Kasumi-1 (cell line): ENCODE measurements at places on chromosomes 6 and 20.

- no peak for DNase-seq
Measured at GRCh38 chr6:3296537-3296936, 37.8 kb downstream of the PSMG4 start.

GRCh38 chr6:118370722-118371121, 177.4 kb upstream of the PLN start:
- no peak for DNase-seq

- no peak for DNase-seq
Measured at GRCh38 chr6:129312880-129313279, 397.1 kb downstream of the ARHGAP18 start.

- peak; percentile 79 for DNase-seq
Measured at GRCh38 chr6:14660806-14661579, 543.4 kb downstream of the CD83 start.

DNA sequence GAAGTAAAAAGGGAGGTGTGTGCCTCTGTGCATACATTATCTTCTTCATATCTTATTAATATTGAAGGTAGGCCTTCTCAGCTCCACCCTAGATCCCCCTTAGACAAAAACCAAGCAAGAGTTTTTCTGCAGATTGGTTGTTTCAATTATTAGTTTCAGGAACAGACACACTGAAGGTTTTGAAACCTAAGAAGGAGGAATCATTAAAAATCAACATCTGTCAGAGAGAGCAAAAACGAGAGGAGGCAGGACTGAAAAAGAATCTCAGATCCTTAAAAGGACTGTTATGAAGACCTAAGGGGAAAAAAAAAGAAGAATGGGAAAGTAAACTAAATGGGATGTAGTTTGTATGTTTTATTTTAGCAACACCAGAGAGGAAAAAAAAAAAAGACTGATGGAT, 560.8 kb upstream of the JAG1 start:
- no peak for DNase-seq

DNA sequence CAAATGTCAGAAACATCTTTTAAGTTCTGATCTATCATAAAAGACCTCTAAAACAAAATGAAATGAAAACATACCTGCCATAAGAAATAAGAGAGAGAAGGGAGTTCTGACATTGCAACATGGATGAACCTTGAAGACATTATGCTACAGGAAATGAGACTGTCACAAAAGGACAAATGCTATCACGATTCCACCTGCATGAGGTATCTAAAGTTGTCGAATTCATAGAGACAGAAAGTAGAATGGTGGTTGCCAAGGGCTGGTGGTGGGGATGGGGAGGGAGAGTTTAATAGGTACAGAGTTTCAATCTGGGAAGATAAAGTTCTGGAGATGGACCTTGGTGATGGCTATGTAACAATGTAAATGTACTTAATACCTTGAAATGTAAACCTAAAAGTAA, 3.3 kb downstream of the EZR start:
- no peak for DNase-seq

GRCh38 chr20:58179432-58180099, 48.9 kb downstream of the ANKRD60 start:
- DNase-seq = peak; percentile 57

DNA sequence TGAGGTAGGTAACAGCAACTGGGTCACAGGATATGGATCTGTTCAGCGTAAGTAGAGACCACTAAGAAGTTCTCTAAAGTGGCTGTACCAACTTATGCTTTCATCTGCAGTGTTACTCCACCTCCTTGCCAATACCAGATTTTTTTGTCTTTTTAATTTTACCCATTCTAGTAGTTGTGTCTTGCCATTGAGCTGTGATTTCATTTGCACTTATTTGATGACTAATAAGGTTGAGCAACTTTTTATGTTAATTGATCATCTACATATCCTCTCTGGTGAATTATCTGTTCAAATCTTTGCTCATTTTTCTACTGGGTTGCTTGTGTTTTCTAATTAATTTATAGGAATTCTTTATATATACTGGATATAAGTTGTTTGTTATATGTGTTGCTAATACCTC, 82.9 kb downstream of the OGFRL1 start:
- no peak for DNase-seq

- peak; percentile 3 for DNase-seq
Measured at GRCh38 chr6:3750317-3751076, 1.0 kb downstream of the PXDC1 start.

DNA sequence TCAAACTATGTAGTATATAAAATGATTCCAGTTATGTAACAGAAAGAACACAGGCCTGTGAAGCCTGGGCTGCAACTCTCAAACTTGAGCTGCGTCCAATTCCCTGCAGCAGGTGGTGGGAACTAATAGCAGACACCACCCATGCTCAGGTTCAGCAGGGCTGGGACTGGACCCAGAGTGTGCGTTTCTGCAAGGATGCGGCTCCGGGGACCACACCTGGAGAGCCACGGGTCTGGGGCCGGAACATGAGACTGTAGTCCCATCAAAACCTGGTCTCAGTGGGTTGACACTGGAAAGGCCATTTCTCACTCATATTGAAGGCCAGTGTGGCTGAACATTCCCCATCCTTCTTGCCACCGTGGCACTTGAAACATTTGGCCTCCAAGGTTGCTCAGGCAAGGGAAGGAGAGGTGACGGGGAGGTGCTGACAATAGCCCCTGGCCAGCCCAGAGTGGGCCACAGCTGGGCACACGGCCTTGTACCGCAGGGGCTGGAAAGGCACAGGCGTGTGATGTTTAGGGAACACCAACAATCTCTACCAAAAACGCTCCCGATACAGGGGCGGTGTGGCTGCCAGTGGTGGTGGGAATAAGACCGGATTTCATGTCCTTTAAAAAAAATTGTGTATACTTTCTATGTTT, 38.0 kb downstream of the FRMD1 start:
- no peak for DNase-seq

GRCh38 chr6:88586371-88587149, 376.9 kb downstream of the RNGTT start:
- no peak for DNase-seq

GRCh38 chr6:153056308-153056707, 53.8 kb upstream of the MTRF1L start:
- no peak for DNase-seq

DNA sequence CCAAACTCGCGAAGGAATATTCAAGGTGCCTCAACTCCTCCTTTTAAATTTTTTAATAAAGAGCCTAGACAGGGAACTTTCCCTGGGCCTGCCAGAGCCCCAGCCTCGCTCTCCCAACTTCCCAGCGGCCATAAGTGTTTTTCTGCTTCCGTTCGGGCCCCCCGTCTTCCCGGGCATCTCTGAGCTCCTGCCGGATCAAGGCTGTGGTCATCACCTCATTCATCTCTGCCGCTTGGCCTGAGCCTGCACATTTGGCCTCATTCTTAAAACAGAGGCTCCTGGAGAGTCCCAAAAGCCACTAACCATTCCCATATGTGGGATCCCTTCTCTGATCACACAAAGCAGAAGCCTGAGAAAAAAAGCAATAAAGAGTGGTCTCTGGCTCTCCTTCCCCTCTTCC, 969.1 kb upstream of the DEFB115 start:
- no peak for DNase-seq

DNA sequence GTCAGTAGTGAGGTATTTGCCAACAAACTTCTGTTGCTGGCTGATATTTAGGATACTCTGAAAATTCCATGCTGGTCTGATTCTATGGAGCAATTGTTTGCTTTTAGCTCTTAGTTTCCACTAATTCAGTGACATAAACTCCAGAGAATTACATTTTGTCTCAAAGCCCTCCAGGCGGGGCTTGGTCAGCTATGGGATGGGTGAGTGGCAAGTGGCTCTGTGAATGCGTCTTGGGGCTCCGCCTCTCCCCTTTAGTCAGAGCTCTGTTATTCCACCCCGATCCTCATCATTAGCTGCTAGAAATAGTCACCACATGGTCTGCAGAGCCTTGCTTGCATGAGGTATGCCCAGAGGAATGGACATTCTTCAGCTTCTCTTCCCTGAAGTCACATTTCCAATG, 540.6 kb downstream of the QKI start:
- no peak for DNase-seq

GRCh38 chr6:161365633-161366032, 91.8 kb upstream of the AGPAT4 start:
- DNase-seq = no peak

GRCh38 chr6:11270030-11271027, 37.9 kb upstream of the NEDD9 start:
- DNase-seq = no peak

GRCh38 chr20:51140671-51141070, 117.8 kb upstream of the KCNG1 start:
- no peak for DNase-seq

DNA sequence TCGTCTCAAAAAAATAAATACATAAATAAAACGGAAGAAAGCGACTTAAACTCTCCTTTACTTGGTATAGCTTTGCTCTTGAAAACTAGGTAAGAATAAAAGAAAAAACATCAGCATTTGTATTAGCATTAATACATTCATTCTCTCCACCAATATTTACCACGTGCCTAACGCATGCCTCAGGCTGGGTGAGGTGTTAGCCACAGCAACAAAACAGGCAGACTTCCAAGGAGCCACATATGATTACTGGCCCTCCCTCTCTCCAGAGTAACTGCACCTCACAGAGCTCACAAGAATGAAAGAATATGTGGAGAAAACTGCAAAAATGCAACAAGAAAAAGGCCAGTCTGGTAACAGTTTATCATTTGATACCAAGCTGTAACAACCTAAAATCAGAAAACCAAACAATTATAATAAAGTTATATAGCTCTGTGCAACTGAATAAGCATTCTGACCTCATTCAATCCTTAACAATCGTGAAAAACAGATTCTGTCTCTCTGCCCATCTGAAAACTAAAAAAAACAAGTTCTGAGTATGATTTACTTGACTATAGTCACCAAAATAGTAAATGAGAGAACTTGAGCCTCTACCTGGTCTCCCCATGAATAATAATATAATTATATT, 5.2 kb downstream of the NAPB start:
- no peak for DNase-seq

- DNase-seq = no peak
Measured at GRCh38 chr6:124479991-124480430, 482.2 kb upstream of the RNF217 start.

- DNase-seq = no peak
Measured at GRCh38 chr6:132571774-132572173, 1.7 kb downstream of the TAAR6 start.

DNA sequence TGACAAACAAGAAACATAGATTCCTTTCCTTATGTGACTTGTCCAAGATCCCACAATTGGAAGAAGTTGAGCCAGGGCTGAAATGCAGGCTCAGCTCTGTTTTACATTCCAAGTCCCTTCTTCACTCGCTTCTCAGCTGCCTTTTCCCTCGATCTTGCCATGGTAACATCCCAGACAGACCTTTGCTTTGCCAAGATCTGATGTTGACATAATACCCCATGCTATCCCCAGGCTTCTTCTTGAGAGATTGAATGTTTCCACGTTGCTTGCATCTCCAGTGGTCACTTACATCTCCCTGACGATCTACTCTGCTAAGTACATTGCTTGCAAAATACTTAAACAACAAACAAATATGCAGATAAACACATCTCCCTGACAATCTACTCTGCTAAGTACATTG, 63.5 kb downstream of the TBXT start:
- DNase-seq = no peak

DNA sequence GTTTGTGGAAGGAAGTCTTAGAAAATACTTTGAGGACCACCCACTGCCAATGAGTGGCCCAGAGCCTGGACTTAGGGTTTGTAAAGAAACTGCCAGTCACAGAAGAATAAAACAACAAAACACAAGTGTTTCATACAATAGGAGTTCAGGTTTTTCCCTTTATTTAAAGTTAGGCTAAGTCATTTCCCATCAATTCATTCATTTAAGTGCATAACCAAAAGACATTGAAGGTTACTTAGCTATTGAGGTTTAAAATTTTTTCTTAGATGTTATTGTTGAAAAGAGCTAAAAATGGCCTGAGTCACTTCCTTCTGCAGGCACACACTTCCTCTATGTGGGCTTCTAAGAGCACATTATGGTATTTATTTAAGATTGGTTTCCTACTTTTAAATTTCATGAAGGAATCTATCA, 54.2 kb downstream of the ARMC2 start:
- peak; percentile 85 for DNase-seq

DNA sequence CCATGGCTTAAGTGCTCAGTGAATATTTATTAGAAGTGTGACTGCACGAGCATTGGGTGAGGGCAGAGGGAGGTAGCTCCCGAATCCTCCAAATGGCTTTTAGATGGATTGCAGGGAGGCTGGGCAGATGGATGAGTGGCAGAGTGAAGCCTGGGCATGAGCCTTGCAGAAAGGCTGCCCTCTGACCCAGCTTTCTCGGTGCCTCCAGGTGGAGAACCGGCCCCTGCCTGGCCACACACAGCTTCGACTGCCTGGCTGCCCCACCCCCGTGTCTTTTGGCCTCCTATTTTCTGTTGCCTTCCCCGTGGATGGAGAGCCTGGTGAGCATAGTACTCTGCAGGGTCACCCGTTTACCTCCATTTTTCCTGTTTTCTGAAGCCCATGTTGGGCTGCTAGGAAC, 3.4 kb downstream of the VARS2 start:
- DNase-seq = no peak

- DNase-seq = no peak
Measured at GRCh38 chr6:111173341-111173740, 86.0 kb downstream of the SLC16A10 start.
